Dermis microvascular lymphatic vessel endothelial cell (primary cell): ENCODE measurements at places on chromosomes 1 and 21.

DNA sequence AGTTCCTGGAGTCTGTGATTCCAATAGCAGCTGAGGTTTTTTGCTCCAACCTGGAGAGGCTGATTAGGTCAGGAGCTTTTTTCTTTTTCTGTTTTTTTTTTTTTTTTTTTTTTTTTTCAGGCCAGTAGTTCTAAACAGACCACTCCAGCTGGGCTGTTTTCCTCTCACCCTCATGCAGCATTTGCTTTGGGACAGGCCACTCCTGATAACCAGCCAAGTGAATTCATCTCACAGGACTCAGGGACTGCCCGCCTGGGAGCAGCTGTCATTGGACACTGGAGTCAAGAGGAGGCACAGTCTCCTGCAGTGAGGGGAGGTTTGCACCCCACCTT is 22.9 kb downstream of the PLXNA2 start:
- DNase-seq, result no peak

DNA sequence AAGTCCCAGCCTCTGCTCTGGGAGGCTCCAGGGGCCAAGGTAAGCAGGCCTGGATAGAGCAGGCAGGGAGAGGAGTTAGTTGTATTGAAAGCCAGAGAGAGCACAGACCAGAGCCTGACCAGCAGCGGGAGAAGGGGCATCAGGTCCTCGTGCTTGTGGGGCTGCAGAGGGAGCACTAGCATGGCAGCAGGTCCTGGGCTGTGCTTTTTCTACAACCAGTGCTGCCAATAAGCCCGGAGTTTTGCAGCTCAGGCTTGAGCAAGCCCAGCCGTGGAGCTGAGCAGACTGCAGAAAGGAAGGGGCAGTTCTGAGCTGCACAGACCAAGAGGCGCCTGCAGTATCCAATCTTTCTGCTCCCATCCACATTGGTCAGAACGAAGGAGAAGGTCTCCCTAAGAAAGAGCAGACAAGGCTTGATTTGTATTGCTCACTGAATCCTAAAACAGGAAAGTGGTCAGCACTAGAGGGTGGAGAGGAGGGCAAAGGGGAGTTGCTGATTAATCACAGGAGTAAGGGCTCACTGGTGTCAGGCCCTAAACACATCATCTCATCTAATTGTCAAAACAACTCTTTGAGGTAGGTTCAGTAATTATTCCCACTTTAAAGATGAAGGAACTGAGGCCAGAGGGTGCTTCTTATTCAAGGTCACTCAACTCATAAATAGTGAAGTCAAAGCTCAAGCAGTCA is 2.7 kb downstream of the DENND2D start:
- peak; percentile 41 for DNase-seq

GRCh38 chr1:220878191-220879075 is 810 bp upstream of the HLX start:
- DNase-seq, result no peak

DNA sequence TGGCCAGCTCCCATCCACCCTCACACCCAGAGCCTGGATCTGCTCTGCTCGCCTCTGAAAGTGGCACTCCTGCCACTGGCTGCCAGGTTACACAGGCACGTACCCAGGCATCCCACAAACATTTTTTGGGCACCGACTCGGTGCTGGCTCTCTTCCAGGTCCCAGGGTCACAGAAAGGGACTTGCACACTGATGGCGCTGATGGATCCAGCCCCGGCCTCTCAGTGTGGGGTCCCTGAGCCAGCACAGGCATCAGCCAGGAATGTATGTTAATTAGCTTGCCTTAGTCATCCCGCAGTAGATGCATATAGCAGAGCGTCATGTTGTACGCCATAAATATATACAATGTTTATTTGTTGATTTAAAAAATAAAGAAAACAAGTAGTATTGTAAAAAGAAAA is 537.2 kb downstream of the NPHP4 start:
- DNase-seq, result no peak

DNA sequence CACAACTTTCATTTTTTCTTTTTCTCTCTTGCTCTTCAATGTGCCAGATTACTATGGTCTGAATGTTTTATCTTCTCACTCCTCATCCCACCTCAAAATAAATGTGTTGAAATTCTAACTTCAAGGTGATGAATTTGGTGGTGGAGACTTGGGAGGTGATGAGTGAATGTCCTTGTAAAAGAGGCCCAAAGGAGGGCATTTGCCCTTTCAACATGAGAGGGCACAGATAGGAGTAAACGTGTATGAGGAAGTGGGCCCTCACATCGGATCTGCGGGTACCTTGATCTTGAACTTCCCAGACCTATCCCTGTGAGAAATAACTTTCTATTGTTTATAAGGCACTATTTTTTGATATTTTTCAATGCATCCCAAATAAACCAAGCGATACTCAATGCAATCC is 412.3 kb upstream of the ADGRL2 start:
- no peak for DNase-seq

GRCh38 chr1:168483539-168483938 is 60.3 kb downstream of the XCL2 start:
- DNase-seq, result no peak

GRCh38 chr1:151976858-151977257 is 16.8 kb downstream of the S100A10 start:
- no peak for DNase-seq

DNA sequence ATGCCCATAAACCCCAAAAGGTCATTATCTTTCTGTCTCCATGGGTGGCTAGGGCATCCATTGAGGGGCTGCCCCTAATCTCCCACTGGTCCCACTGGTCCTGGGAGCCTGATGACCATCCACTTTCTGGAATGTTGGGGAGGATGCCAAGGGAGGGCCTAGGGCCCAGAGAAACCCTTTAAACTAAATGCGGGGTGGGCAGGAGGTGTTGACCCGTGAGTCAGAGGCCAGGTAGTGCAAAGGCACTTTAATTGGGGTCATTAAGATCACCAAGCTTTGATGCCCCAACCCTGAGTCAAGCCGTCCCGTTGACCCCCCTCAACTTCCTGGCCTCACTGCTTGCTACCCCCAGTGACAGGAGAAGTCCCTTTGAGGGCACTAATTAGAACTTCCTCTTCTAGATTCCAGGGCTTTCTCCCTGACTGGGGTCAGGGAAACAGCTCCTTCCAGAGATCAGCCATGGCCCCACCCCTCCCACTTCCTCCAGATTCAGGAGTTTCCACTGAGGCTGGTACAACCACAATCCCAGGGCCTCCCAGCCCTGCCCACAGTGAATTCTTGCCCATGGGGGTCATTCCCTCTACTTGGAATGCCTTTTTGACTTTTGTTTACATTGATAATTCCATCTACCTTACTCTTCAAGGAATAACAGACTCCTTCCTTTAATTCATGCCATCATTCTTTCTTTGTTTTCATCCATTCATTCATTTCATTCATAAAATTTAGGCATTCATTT is 15.5 kb upstream of the SERINC2 start:
- no peak for DNase-seq

DNA sequence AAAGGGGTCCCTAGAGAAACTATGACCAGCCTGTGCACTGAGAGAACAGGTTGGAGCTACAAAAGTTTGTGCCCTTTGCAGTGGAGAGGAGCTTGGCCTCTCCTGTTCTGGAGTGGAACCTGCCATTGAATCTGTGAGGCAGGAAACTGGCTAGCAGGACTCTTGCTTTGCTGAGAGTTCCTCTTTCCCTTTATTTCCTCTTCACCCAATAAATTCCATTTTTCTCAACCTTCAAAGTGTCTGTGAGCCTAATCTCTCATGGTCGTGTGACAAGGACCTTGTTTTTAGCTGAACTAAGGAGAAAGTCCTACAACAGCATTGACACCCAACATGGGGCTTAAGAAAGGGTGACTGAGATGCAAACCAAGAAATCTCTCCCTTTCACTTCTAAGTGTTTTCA is 42.7 kb upstream of the FASLG start:
- DNase-seq, result no peak

- DNase-seq, result peak; percentile 83
These were observed 49.1 kb upstream of the CR2 start for GRCh38 chr1:207404849-207405525.

DNA sequence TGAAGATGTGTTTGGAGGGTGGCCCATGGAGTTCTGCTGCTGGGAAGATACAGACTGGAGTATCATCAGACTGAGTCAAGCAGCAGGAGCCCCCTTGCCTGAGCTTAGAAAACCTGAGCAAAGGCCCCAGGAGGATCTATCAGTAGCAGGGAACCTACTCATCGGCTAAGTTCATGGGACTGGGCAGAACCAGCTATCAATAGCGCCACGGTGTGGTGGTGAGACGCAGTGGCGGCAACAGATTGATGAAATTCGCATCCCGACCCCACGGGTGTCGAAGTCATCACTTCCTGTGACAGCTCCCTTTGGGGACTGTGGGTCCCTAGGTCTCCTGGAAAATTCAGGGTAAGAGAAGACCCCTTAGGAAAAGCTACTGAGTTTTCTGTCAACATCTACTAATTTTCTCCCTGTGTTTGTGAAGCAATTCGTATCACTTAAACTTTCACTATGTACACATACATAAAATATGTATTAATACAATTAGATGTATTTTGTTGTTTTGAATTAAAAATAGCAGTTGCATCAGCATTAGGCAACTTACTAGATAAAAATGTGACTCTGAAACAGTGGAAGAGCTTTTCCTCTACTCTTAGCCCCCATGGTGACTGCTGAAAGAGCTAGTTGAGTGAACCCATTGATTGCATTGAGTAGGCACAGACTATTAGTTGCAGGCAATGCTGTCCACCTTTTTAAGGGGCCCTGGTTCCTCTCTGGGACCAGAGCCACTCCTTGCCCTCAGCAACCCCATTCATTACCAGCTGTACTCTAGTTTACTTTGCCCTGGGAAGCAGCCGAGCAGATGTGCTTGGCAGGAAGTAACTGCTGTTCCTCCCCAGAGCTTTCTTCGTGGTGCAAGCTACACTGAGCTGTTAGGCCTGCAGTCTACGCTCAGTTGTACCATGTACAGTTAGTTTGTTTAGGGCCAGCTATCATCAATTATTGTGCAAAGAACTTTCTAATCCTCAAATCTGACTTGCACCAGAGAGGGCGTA is 7.3 kb upstream of the CACNA1S start:
- DNase-seq, result peak; percentile 12

GRCh38 chr1:45493116-45493697 is 2.2 kb upstream of the TESK2 start:
- DNase-seq, result peak; percentile 63

GRCh38 chr1:180103819-180104218 is 50.9 kb upstream of the QSOX1 start:
- DNase-seq, result no peak
